ENCODE measurements at places on chromosomes 11 and 22.

DNA sequence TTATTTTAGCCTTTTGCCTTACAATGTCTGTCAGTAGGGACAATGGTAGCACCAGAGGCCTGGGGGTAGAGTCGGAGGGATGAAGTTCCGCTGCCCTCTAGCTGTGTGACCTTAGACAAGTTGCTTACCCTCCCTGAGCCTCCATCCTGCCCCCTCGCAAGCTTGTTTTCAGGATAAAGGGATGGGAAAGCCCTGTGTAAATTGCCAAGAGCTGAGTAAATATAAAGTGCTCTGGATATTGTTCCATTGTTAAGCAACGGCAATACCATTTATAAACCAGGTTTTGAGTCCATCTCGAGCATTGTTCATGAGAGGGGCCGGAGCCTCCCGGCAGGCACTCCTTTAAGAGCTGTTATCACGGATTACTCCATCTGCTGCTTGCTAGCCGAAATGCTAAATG lies 72.9 kb downstream of the ZBTB16 start:
- no peak for DNase-seq

DNA sequence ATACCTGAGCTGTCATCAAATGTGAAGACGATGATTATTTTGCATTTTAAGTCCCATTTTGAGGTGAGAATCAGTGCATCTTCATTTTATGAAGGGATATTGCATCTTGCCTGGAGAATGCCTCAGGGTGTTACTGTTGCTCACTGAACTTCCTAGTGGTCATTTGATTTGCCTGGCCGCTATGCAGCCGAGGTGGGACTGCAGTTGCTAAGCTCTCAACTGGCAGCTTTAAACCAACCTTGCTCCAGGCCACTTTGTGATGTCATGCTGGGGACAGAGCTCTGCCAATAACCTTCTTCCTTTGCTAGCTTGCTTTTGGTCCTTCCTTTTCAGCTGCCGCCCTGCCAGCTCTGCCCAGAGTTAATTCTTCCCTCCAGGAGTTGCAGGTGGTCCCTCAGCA lies 409.4 kb upstream of the B3GAT1 start:
- DNase-seq, result no peak

- DNase-seq, result peak; percentile 46
These were observed 37.3 kb upstream of the SLC22A12 start for GRCh38 chr11:64553554-64554201.

GRCh38 chr11:3002351-3002861 lies 10.3 kb upstream of the NAP1L4 start:
- DNase-seq, result no peak

- DNase-seq, result peak; percentile 47
These were observed 7.2 kb downstream of the CHKA start for GRCh38 chr11:68113986-68114385.

- no peak for DNase-seq
These were observed 1.3 kb downstream of the TBC1D10C start for GRCh38 chr11:67405196-67405567.

DNA sequence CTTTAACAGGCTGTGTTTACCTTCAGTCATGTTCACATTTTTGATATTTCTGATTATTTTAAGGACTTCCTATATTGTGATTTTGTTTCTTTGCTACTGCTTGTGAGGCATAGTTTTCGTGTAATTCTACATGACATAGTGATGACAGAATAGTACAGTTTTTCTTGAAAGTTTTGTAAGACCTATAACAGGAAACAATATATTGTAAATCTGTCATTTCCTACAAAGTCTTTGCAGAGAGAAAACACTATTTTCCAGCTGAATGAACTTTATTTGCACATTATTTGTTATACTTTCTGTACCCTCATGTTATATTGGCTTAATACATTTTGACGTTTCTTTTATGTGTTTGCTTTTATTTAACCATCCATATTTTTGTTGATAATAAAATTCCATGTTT lies 191.1 kb downstream of the TMEM135 start:
- DNase-seq, result no peak

- peak; percentile 12 for DNase-seq
These were observed 216.4 kb downstream of the GRM5 start for GRCh38 chr11:88849368-88849767.

DNA sequence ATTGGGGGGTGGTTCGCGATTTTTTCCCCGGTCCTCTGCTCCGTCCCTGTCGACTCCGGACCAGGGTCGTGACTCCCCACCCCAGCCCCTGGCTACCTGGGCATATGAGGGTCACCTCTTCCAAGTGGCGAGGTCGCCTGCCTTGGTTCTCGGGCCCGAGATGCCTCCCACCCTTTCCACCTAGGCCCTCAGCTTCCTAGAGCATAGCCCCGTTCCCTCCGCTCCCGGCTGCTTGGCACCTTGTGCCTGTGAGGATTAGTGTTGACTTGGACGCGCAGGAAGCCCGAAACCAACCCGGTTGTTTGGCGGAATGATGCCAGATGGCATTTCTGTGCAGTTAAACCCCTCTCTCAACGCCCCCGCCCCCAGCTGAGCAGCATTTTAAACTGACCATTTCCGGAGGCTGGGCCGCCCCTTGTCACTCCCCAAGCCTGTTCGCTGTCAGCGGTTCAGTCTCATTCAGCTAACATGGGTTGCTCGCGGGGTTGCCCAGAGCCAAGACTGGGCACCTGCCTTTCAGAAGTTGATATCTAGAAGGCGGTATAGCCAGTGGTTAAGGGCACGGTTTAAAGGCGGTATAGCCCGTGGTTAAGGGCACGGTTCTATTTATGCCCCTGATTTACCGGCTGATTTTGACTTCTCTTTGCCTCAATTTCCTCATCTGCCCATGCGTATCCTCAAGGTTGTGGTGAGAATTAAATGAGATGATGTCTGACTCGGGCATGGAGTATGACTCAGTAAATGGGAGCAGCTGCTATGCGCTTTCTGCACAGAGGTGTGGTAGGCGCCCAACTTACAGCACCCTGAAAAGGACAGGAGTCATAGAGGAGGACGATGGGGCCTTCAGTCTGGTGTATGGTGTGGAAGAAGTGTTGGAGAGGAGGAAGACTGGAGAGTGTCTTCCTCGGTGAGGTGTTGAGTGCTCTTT lies 639 bp downstream of the INCENP start:
- peak; percentile 41 for DNase-seq

- DNase-seq, result no peak
These were observed 2.6 kb upstream of the P2RY2 start for GRCh38 chr11:73215191-73216134.

DNA sequence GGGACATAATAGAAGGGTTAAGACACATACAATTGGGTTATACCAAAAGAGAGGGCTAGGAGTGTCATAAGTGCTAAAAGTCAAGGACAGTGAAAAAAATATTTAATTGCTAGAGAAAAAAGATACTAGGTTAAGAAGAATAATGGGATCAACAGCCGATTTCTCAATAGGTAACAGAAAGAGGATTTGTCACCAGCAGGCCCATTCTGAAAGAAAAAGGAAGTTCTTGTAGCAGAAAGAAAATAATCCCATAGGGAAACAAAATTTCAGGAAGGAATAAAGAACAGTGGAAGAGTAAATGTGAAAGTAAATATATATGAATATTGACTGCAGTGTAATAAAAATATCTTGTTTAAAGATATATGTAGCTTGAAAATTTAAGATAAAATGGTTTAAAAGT lies 43.3 kb upstream of the ADORA2A start:
- no peak for DNase-seq

- peak; percentile 46 for DNase-seq
These were observed 94.8 kb downstream of the PICALM start for GRCh38 chr11:85974122-85974521.

- no peak for DNase-seq
These were observed at the start of gene PYGM for GRCh38 chr11:64759722-64760719. PYGM (minus strand) TSS chr11:64759974; CDS start chr11:64759898, 76 bp downstream.

DNA sequence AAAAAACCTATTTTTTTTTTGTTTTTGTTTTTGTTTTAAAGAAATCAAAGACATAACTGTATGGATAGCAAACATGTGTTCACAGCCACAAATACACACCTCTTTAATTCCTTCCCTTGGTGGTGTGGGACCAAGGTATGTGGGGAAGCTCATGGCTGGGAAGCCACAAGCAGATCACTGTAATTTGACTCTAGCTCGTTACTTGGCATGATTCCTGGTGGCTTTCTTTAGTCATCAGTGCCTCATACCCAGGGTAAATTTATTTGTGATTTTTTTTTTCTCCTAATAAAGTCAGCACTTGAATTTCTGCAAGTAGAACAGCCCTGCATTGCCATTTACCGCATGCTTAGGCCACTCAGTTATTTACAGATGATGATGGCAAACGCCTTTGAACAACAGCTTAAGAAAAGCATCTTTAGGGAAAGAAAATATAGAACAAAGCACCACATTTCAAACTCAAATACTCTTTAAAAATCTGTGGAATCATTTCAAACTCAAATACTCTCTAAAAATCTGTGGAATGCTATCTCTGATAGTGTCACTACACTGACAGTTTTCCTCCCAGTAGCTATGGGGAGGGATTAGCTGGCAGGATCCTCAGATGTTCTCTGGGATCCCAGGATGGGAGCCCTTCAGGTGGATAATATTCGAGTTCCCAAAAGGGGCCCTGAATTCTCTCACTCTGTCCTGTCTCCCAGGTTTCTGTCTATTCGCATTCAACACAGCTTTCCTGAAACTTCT lies 687.2 kb downstream of the OPCML start:
- DNase-seq, result peak; percentile 96
